ENCODE measurements at places on chromosomes 5 and 9.

- DNase-seq = no peak
Measured at GRCh38 chr5:10639846-10640368, 76.0 kb downstream of the ANKRD33B start.

DNA sequence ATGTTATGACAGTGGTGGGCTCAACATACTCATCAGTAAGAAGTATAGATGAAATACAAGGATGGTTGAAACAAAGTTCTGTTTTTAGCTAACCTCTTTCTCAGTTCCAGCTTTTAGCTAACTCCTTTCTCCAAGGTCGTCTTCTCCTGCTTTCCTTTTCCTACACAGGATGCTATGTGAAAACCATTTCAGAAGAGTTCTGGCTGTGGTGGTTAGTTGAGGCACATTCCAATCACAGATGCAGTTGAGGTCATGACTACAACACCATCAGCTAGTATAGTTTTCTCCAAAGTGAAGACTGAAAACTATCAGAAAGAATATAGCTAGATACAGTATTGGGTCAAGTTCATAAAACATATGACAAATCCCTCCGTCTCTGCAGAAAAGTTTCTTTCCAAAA lies 477.7 kb upstream of the C9orf72 start:
- no peak for DNase-seq

- no peak for DNase-seq
Measured at GRCh38 chr5:85893996-85894395, 723.7 kb upstream of the COX7C start.

DNA sequence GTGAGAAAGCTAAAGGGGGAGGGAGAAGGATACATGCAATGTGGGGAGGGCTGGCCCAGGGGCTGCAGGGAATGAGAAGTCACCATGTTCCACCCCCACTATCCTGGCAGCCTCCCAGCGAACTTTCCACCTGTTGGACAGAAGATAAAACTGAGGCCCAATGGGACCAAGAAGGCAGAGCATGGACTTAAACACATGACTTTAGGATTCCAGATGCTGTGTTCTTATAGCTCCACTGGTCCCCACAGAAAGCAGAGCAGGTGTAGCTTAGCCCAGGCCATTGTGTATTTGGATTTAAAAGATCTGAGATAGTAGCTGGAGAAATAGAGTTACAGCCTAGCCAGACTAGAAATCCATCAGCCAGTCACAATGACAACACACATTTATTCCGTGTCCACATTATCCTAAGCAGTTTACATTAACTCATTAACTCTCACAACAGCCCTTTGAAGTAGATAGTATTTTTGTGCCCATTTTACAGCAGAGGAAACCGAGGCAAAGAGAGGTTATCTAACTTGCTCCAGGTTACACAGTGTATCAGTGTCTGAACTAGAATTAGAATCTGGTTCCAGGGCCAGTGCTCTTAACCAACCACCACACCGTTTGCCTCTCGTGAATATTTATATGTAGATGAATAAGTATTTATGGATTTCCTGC lies 121.0 kb downstream of the RGS3 start:
- DNase-seq = no peak

DNA sequence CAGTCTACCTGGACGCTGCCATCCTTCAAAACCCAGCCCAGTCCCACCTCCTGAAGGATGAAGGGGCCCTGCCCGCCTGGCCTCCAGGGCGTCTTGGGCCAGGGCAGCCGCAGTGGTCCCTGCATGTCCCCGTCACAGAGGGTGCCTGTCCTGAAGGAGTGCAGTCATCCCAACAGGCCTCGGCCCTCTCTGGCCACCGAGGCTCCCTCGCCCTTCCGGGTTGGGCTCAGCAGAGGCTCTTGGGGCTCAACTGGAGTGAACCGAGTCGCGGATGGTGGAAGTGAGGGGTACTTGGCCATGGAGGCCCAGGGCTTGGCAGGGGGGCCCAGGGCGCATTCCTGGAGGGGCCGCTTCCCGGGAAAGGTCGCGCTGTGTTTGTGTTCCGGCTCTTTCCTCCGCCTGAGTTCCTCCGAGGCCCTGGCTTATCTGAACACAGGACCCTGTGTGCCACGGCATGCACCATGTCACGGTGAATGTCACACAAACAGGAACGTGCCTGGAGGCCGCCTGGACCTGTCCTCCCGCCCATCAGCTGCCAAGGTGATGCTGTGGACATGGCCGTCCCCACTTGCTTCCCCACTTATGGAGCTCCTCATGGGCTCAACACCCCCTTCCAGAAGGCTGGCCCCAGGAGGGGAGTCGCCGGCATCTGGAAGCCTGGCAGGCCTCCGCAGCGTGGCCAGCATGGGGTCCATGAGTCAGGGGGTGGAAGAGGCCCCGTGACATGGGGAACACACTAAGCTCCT lies 25.7 kb upstream of the OBP2B start:
- no peak for DNase-seq

DNA sequence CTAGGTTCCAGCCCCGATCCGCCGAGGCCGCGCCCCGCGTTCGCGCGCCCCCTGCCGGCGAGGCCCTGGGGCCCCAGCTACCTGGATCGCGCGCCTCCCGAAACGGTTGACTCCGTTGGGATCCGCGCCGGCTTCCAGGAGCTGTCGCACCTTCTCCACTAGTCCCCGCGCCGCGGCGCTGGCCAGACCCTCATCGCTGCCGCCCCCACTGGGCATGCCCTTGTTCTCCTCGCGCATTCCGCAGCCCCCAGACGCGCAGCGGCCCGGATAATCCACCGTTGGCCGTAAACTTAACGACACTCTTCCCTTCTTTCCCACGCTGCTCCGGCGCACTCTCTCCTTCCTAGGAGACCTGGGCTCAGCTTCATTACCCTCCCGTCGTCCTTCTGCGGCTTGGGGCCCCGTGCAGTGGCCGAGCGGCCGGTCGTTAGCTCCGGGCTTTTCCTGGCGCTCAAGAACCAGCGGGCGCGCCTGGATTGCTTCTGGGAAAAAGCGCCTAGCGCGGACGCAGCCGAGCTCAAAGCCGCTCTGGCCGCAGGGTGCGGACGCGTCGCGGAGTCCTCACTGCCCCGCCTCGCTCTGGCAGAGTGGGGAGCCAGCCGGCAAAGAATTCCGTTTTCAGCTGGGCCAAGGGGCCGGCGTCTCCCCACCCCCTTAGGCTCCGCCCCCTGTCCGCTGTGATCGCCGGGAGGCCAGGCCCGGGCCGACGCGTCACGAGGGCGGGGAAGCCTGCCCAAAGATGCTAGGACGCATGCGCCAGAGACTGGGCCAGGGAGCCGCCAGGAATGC lies at the start of gene CDKN2B:
TSS of gene CDKN2B (minus strand) at position 589 of the 789 bp plus-strand sequence. CDS start at position 237, 352 bp downstream.
- peak; percentile 76 for DNase-seq

DNA sequence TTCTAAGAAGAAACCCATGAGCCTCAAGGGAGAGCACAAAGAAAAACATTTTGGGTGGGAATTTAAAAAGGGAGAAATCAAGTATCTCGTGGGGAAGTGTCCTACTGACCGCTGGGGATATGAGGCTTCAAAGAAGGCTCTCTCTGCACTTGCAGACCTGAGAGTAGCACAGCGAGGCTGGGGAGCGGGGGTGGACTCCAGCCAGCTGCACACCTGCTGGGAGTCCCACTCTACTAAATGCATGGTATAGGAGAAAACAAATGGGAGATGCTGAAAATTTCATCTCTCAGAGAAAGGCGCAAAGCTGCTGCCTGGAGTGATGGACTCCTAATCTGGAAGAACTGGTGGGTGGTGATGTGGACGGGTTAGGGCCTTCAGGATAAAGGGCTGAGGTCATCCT lies 67.0 kb upstream of the EPB41L4B start:
- DNase-seq = no peak

DNA sequence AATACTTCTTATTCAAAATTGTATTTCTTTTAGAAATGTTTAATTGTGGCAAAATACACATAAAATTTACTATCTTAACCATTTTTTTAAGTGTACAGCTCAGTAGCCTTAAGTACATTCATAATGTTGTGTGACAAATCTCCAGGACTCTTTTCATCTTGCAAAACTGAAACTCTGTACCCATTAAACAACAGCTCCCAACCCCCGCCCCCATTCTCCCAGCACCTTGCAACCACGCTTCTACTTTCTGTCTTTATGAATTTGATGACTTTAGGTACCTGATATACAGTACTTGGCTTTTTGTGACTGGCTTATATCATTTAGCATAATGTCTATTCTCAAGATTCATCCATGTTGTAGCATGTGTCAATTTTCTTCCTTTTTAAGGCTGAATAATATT lies 2.8 kb upstream of the IL5 start:
- no peak for DNase-seq

DNA sequence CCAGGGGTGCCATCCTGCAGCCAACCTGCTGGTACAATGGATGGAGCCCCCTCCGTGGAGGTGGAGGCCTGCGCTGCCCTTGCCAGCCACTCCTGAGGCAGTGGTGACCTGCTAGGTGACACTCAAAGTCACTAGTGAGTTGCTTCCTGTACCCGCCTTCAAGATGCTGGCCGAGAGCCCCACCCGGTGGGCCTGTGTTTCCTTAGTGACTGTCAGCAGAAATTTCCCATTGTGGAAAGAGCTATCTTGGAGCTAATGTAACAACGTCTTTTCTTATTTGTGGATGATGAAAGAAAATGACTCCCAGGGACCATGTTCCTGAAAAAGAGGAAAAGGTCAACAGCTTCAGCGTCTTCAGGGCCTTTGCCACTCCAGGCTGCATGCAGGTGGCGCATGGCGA lies 117.0 kb upstream of the BOD1 start:
- no peak for DNase-seq

DNA sequence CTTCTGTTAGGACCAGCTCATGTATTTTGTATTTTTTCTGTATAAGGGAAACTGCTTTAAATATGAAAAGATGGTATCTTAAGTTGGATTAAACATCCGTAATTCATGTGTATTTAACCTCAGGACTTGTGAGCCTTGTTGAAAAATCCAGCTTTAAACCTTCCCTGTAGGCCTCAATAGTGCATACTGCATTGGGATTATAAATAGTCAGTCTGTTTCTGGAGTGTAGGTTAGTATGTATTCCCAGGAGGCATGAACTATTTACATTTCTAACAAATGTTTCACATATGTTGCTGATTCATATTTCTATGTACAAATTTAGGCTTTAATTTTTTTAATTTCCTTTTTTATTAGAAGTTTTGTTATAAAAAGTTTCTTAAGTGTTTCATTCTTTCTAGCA lies 137.9 kb upstream of the GRHPR start:
- no peak for DNase-seq

DNA sequence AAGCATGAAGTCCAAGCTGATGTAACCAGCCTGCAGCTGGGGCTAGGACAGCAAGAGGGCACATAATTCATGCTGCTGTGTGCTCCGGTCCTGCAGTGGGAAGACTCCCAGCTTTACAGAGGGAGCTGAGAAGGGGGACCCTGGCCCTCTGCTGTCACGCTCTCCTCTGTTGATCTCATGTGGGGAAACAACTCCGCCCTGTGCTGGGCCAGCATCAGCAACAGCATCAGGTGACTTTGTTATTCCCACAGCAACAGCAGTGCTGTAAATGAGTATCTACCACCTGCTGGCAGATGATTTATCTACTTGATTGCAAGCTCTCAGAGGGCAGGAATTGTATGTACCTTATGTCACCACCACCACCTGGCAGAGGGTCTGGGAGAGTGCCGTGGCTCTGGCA lies 176.2 kb downstream of the COL23A1 start:
- DNase-seq = no peak

- DNase-seq = no peak
Measured at GRCh38 chr5:39200081-39200480, 19.3 kb downstream of the FYB1 start.

GRCh38 chr5:124161266-124161665 lies 585.2 kb downstream of the ZNF608 start:
- no peak for DNase-seq

DNA sequence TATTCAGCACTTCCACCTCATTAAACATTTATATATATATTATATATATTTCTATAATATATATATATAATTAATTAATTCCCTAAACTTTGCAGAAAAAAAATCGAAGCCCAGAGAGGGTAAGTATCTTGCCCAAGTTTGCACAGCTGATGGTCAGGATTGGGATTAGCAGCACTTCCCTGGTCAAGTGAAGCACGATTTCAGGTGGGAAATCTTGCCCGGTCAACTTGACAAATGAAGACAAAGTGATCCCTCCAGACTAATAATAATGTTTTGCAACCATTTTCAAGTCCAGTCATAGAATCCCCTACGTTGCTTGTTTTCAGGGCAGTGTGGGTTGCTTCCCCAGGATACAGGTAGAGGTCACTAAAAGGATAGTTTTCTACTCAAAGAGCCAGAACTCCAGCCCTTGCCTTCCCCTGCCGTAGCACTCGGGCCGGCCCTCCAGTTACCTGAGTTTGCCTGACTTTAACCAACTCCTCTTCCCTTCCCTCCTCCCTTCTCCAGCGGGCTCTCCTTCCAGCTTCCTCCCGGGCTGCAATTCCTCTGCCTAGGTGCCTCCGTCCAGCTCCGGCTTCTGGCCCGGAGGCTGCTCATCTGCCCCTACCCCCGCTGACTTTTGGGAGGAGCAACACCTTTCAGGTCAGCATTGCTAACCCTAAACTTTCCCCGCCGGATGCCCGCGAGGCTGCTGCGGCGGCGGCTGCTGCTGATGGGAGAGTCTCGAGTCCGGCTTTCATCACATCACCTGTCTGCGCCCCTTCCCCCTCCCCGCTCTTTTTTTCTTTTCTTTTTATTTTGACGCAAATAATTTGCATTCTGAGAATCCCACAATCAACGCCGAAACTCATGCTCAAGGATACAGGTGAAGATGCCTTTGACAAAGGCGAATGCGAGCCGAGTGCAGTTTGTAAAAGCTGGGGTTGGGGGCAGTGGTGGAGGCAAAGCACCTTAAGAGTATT lies 930 bp downstream of the PRLR start:
- DNase-seq = no peak

- DNase-seq = no peak
Measured at GRCh38 chr5:1279443-1280151, 15.3 kb downstream of the TERT start.

DNA sequence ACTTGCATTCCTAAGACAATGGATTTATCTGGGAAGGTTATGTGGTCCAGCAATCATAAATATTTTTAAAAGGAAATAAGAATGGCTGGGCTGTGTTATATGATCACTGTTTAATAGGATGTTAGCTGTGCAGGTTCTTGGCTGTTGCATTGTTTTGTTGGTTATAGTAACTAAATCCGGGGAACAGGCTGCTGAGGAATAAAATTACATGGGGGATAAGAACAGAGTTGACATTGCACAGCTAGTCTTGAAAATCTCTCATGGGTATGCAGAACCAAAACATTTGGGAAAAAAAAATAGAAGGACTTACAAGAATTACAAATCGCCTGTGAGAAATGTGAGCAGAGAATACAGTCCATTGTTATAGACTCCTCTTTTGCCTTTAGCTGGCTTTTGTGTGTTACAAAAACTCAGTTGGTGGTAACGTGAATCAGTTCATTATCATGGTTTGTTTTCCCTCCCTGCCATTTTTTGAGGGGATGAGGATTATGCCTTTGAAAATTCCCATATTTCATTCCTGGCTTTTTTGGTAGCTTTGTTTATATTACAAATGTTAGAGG lies 375.3 kb upstream of the DAB2 start:
- DNase-seq = no peak
